AG09309 (cell line): ENCODE measurements at places on chromosomes 2 and 18.

- DNase-seq: no peak
Observed at GRCh38 chr2:226168496-226169160, 631.0 kb downstream of the IRS1 start.

- DNase-seq: no peak
Observed at GRCh38 chr2:31332521-31332920, 82.0 kb downstream of the XDH start.

DNA sequence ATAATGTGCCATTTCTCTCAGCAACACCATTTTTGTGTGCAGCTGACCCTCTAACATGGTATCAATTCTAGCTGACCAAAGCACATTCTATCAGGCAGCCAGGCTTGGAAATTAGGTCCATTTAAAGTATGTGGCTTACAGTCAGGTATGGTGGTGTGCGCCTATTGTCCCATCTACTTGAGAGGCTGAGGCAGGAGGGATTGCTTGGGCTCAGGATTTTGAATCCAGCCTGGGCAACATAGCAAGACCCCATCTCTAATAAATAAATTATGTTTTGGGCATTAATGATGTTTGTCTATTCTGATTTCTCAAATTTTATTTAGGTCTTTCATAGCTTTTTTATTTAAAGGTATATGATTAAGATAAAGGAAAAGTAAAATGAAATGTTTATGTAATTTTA lies 63.3 kb downstream of the DNAJC10 start:
- DNase-seq: no peak

DNA sequence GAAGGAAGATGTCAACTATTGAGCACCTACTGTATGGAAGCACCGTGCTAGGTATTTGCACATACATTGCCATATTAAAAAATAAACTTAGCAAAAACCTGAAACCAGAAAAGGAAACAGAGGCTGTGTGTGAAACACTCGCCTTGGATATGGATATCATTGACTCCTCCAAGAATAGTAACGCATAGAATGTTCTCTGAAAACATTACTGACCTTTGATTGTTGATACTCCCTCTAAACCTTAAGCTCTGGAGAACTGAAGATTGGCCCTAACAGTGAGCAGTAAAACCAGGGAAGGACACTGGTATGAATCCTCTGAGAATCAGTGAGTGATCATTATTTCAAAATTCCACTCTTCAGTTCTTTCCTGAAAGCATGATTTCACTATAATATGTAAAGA lies 236.8 kb downstream of the CDH20 start:
- no peak for DNase-seq

DNA sequence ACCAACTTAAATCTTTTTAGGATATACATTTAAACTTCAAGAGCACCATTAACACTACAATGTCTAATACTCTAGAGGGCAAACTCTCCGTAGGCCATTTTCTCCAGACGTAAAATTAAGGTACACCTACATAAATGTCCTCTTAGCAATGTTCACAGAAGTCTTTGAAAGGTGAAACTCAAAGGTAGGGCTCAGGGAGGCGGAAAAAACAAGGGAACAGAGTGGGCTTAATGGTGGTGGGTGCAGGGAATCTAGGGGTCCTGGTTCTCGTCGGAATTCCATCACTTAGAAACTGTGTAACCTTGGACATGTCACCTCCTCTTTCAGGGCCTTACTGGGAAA lies 668 bp downstream of the NFU1 start:
- no peak for DNase-seq
